ENCODE measurements at places on chromosomes 6 and 20.

DNA sequence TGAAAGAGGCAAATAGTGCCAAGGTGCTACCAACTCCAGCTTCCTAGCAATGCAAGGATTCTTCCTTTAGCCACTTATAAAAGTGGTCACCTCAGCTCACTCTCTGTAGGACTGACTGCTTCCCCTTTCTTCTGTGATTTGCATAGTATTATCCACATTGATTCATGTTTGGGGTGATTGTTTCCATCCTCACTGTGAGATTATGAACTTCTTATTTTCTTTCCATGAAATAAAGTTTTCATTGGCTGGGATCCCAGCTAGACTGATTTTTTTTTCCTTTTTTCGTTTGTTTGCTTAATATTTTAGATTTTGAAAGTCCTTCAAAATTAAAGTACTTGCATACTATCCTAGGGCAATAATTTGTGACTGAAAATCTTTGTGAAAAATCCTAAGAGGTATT, 50.5 kb downstream of the EYA4 start:
- no peak for DNase-seq

GRCh38 chr6:8904754-8905153, 469.4 kb upstream of the SLC35B3 start:
- no peak for DNase-seq

GRCh38 chr6:91486200-91486599, 899.3 kb upstream of the MAP3K7 start:
- DNase-seq = no peak

DNA sequence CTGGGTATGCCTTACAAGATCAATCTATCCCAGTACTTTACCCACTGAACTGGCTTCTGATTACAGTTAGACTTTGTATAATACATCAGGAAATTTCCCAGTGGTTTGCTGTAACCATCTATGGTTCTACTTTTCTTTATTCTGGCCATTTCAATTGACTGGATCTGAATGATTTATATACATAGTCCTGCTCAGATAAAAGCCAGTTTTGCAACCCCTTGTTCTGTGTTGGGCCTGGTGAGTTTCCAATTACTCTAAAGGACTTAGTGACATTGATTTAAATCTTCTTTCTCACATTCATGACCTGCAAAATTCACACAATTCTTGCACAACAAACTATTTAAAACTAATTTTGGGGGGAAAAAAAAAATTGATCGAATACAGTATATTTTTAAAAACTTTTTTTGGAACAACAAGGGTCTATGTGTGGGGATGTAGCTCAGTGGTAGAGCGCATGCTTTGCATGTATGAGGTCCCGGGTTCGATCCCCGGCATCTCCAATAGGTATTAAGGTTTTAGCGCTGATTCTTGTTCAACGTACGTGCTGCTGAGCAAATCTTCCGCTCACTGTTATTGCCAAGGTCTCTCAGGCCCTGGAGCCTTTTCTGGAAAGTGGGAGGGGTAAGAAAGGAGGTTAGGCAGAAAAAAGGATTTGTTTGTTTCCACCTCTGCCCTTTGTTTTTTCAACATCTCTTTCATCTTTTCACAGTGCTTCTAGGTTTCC, 117.5 kb downstream of the GPX5 start:
- DNase-seq = no peak

- DNase-seq = peak; percentile 94
Observed at GRCh38 chr20:19784511-19785172, 26.6 kb downstream of the RIN2 start.

GRCh38 chr20:13142143-13142542, 78.9 kb upstream of the ISM1 start:
- no peak for DNase-seq

GRCh38 chr6:150069706-150070105, 785 bp upstream of the ULBP3 start:
- no peak for DNase-seq

DNA sequence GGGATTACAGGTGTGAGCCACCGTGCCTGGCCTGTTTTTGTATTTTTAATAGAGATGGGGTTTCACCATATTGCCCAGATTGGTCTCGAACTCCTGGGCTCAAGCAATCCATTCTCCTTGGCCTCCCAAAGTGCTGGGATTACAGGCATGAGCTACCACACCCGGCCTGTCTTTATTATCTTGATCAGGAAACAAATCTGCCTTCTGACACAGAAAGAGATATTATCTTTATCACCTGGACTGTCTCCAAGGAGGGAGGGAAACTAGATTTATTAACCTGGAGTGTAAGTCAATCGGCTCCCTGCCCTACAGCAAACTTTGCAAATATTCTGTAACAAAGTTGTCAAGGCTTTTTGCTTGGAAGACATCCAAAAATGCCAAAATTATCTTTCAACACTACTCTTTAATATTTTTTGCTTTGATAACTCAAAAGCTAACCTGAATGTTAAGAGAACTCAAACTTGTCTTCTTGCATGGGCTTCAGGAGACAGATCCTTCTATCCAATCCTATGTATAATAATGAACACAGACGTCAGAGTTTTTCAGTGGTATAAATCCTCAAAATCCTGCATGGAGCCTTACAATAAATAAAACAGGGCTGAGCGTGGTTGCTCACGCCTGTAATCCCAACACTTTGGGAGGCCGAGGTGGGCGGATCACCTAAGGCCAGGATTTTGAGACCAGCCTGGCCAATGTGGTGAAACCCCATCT, 85.0 kb upstream of the LOC128125822 start:
- no peak for DNase-seq

GRCh38 chr6:29626948-29627754, 5.8 kb downstream of the GABBR1 start:
- no peak for DNase-seq

DNA sequence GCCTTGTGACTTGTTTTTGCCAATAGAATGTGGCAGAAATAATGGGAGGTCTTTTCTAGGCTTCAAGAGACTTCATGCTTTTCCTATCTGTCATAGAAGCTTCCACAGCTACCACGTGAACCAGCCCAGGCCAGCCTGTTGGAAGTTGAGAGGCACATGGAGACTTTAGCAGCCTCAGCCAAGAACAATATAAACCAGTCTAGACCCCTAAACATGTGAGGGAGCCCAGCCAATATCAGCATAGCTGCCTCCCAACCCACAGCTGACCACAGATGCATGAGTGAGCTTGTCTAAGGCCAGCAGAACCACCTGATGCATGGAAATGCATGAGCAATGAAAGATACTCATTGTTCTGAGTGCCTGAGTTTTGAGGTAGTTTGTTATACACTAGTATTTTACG, 540.7 kb upstream of the BTBD3 start:
- no peak for DNase-seq

DNA sequence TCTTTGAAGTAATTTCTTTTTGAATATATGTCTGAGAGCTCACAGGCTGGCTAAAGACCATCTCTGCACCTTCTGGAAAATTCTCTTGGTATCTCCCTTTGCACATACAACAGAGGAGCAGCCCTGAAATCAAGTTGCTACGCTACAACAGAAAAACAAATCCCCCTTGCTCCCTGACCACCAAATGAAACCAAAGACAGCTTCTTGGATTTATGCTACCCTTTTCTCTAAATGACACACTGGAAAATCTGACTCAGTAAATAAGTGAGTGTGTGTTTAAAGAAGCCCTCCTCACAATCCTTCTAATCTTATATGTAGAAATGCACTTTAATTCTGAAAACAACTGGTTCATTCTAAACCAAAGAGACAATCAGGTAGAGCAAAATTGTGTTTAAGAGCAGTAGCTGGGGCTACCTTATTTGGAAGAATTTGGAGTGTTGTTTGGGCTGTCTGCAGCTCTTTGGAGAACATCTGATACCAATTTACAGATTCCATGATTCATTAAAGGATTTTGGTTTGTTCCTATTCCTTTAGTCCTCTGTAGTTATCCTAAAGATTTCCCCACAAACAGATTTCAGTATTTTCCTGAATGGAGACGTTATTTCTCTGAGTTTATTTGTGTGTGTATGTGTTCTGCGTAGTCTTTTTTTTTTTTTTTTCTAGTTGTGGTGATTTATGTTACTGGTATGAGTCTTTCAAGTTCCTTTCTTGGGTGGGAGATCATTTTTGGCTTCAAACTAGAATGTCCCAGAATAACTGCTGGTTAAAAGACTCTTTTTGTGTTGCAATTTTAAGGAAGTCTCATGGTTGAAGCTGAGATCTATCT, 36.4 kb upstream of the UTRN start:
- DNase-seq = no peak

DNA sequence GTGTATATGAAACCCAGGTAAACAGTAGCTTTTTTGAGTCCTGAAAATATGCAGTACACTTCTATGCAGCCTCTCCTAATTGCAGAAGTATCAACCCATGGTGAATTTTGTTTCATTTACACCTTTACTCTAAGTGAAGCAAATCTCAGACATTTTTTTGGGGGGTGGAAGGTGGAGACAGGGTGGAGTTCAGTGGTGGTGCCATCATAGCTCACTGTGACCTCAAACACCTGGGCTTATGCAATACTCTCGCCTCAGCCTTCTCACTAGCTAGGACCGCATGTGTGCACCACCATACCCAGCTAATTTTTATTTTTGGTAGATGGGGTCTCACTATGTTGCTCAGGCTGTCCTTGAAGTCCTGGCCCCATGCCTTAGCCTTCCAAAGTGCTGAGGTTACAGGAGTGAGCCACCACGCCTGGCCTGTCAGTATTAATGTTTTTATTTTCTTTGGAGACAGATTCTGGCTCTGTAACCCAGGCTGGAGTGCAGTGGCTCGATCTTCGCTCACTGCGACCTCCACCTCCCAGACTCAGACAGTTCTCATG, 80.3 kb downstream of the JARID2 start:
- no peak for DNase-seq

GRCh38 chr6:37920667-37921066, 101.1 kb downstream of the ZFAND3 start:
- no peak for DNase-seq

DNA sequence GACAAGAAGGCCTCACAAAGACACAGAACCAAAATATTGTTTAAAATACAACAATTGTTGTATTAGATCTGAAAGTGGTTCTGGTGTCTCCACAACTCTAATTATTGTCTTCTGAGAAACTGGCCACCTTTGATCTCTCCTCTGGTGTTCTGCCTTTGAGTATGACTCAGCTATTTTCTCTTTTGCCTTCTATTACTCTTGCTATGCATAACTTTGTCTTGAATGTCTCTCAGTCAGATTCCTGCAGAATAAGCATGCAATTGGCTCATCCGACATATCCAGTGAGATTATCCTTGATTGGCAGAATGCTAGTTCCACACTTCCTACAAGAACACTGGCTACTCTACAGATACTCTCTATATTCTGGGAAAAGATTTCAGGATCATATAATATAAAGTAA, 14.3 kb upstream of the EPM2A start:
- DNase-seq = peak; percentile 24

GRCh38 chr20:51811042-51811355, 8.7 kb upstream of the SALL4 start:
- DNase-seq = no peak

GRCh38 chr6:50889935-50890334, 71.3 kb downstream of the TFAP2B start:
- no peak for DNase-seq

- no peak for DNase-seq
Observed at GRCh38 chr20:57695012-57695411, 14.8 kb downstream of the PMEPA1 start.

DNA sequence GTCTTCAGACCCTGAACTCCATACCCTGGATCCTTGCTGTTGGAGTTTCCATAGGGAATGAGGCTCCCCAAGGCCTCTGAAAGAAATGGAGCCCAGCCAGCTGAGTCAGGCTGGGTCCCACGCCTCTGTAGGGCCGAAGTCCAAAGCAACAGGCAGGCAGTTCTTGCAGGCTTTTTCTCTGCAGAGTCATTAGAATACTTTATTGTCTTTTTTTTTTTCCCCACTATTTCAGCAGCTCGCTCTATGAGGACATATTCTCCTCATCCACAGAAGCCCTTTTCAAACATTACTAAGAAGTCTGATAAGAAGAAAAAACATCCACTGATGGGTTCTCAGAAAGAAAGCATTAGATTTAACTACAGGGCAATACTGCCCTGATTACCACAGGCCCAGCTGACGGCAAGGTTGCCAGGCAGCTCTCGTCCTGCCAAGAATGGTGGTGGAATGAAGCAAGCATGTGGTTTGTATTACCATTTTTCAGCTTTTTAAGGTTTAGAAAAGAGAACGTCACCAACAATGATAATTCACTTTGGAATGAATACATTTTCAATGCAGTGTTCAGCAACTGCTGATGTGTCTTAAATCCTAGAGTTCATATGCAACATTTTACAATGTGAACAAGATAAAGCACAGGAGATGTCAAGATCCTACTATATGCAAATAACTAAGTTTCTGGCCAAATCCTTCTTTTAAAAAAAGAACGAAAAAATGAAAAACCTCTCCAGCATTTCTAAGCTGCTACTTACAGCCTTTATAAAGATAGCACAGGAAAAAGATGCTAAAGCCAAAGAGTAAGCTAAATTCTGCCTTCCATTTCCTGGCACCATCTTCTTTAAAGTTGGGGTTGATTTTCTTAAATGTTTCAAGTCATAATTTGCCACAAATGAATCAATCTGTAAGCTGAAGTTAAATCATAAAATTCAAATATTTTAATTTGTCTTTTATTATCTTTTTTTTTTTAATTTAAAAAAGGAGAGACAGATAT, 223.6 kb upstream of the CITED2 start:
- DNase-seq = no peak

GRCh38 chr6:170470734-170471133, 82.4 kb downstream of the PSMB1 start:
- no peak for DNase-seq

DNA sequence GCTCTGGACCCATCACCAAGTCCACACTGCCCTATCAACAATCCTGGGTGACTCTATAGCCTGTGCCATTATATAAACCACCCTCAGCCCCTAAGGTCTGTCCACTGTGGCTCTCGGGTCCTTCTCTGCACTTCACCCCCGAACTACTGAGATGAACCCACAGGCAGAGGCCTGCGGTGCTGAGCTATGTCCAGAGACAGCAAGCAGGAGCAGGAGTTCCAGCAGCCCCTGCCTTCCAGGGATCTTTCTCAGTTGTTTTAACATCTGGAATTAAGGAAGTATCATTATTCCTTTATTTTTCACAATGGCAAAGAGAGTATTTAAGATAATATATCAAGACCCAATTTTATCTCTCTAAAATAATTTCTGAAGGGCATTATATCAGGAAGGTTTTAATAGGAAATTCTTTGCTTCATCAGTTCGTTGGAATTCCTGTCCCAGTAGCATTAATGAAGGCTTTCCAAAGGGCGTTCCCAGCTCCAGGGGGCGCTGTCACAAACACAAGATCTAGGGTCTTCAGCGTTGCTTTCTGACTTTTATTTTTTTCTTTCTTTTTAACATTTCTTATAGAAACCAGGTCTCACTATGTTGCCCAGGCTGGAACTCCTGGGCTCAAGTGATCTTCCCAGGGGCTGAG, 27.3 kb downstream of the RRBP1 start:
- no peak for DNase-seq

- no peak for DNase-seq
Observed at GRCh38 chr6:161204866-161205557, 68.8 kb downstream of the AGPAT4 start.

GRCh38 chr6:44837255-44837654, 449.7 kb downstream of the CDC5L start:
- peak; percentile 20 for DNase-seq

- DNase-seq = no peak
Observed at GRCh38 chr6:107576852-107577251, 86.9 kb downstream of the SOBP start.

Data from inflammatory macrophage treated with lipopolysaccharide for 1 hour (primary cell).